ENCODE measurements at places on chromosomes 11 and 22.

DNA sequence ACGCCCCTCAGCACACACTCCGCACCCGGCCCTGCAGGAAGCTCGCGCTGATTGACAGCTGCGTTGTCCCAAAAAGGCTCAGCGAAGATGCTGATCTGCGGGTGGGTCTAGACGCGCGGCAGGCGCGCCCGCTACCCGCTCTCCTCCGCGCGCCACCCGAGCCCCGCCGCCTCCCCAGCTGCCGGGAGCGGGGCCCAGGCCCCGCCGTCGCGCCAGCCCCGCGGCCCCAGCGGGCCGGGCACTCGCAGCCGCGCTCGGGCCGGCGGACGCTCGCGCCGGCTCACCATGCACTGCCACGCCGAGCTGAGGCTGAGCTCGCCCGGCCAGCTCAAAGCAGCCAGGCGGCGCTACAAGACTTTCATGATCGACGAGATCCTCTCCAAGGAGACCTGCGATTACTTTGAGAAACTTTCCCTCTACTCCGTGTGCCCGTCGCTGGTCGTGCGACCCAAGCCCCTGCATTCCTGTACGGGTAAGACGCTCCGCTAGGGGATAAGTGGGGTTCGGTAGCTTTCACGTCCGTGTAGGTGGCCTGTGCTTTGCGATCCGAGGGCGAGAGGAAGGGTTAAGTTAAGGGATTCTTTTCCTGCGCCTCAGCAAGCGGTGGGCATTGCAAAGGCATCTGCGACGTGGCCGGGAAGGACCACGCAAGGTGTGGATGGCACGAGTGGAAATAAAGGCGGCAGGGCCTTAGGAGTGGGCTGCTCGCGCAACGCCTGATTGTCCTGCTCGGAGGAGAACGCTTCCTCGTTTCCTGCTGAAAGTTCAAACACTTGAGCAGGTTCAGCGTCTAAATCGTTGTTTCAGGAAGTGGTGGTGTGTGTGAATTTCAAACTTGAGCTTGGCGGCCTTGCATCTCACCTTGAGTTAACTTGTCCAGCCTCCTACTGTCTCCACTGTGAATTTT lies at the start of gene BARX2:
Gene BARX2 (plus strand): TSS at position 98 of the 907 bp plus-strand sequence. CDS start 188 bp downstream, at position 286.
- peak; percentile 38 for DNase-seq

GRCh38 chr11:12444601-12445000 lies 67.2 kb downstream of the PARVA start:
- DNase-seq, result no peak

DNA sequence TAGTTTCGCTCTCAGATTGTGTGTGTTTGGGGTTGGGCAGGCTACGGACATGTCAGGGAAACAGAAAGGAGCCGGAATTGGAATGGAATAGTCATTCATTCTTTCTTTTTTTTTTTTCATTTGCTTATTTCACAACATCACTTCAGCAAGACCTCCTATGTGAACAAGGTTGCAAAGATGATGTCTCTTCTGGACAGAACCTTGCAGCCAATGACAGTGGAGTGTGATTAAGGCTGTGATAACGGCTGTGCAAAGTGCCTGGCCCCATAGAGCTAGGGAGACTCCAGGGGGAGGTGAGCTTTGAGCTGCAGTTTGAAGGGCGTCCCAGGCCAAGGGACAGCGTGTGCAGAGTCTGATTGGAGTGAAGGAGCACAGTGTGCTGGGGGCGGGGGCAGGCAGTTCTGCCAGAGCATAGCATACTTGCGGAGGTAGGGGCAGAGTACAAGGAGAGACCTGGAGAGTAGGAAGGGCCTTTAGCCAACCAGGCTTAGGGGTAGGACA lies 3.4 kb downstream of the TIGD3 start:
- no peak for DNase-seq

DNA sequence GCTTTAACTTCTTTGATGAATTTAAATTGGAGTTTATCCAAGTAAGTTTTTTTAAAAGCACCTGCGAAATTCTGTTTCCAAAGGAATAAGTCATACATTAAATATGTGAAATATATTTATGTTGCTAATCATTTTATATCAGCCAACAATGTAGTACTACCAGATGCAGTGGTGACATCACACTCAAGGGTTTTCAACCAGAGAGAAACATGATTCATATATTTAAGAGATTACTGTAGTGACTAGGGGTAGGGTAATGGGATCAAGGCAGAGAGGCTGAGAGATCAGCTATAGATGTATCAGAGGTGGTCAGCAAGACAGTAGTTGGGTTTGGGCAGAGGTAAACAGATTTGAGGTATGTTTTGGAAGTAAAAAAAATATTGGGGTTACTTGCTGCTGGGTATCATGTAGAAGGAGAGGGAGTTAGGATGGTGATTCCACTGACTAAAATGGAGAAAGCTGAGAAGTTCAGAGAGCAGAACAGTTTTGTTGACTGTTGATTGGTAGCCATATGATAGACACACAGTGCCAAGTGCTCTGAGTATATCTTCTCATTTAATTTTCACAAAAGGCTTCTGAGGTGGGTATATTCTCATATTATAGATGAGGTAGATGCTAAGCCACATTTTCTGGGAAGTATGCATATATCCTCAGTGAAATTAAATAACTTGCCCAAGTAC lies 39.4 kb downstream of the CEP57 start:
- no peak for DNase-seq

GRCh38 chr22:26463688-26464087 lies 19.9 kb downstream of the HPS4 start:
- no peak for DNase-seq

- DNase-seq, result no peak
These were observed 1396.7 kb downstream of the BRD1 start for GRCh38 chr22:48431014-48431413.

DNA sequence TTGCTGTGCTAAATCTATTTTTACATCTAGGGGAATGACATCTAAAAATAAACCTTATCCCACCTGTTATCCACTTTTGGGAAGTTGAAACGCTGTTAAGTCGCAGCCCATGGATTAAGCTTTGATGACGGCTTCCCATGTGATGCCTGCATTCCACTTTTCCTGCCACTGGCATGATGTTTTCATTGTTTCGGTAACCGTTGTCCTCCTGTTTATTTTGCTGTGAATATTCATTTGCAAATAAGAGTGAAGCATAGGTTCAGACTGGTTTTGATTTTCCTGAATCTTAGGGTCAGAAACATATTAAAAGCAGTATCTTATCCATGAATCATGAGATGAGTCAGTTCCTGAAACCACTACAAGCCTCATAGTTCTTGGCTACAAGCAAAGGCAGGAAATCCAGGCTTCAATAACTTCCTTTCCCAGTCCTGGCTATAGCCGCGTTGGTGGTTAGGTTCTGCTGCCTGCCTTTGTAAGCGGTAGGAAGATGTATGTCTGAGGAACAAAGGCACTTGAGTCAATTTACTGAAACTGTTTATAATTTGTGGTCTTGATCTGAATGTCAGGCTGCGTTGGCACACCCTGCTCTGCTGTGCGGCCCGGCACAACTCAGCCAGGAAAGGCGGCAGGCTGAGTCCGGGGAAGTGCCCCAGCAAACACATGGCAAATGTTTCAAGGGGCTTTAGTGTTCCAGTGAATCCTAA lies 19.4 kb downstream of the TEAD1 start:
- peak; percentile 88 for DNase-seq

DNA sequence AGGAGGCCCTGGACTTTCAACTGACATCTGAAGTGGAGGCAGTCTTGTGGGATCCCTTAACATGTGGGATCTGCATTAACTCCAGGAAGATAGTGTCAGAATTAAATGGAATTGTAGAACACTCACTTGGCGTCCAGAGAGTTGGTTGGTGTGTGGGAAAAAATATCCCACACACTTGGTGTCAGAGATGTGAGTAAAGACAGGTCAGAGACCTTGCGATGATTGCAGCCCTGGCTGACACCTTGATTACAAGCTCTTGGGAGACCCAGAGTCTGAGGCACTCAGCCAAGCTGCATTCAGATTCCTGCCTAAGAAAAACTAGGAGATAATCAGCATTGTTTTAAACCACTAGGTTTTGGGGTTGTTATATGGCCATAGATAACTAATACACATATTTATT lies 7.2 kb upstream of the TPCN2 start:
- no peak for DNase-seq

- DNase-seq, result no peak
These were observed 1.0 kb upstream of the GTPBP1 start for GRCh38 chr22:38704654-38705234.

- peak; percentile 64 for DNase-seq
These were observed 7.6 kb upstream of the KCTD17 start for GRCh38 chr22:37043828-37044538.

- DNase-seq, result no peak
These were observed 3.4 kb upstream of the NLRP10 start for GRCh38 chr11:7968686-7969085.

DNA sequence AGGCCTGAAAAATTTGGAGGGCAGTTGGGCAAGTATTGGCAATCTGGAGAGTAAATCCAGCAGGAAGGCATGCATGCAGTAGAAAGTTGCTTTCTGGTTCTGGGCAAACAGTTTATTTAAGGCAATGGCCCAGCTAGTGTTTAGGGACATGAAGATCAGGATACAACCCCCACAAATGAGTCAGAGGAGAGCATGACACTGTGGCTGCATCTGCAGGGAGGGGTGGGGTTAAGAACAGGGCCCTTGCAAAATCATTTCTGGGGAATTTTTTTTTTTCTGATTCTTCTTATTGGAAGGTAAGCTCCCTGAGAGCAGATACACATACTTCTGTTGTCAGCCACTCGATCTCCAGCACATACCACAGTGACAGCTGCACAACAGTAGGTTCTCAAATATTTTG lies 61.1 kb downstream of the FDX1 start:
- no peak for DNase-seq

GRCh38 chr11:10514202-10514601 lies 26.8 kb downstream of the RNF141 start:
- DNase-seq, result no peak

- DNase-seq, result no peak
These were observed 70.3 kb upstream of the ANO1 start for GRCh38 chr11:70007796-70008195.

GRCh38 chr11:110371084-110371483 lies 58.7 kb upstream of the FDX1 start:
- no peak for DNase-seq

- no peak for DNase-seq
These were observed 8.3 kb downstream of the MRPL17 start for GRCh38 chr11:6674862-6675261.

DNA sequence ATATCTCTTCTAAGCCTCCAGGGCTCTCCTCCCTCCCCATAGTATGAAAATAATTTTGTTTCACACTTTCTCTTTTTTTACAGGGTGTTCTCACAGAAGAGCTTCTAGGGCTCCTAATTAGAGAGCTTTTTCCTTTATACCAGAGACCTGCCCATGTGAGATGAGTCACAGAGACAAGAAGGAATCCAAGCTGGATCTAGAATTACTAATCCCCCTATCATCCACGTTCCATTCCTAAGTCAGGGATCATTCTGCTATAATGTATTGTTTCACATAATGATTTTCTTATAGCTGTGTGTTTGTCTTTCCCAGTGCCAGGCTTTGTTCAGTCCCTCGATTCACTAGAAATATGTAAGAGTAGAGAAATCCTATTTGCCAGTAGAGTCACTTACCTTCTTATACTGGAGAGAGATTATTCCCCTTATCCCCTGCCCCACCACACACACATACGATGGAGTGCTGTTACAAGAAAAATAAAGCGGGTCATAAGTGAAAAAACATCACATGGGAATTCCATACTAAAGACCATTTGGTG lies 778.3 kb upstream of the LRRC4C start:
- DNase-seq, result no peak

DNA sequence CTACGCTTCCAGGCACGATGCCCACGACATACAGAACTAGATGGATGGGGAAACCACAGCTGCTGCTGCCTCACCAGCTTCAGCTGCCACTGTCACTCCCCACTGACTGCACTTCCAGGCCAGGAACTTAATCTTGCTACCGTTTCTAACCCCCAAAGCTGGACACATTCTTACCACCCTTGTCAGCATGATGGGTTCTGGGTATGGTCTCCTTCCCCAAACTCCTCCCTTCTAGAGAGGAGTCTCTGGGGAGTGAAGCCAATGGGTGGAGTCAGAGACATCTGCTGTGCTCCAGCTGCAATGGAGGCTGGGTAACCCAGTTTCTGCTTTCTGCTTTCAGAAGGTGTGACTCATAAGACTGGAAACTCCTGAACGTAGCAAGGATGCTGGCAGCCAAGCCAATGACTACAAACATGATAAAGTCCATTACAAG lies 87.0 kb upstream of the THY1 start:
- no peak for DNase-seq

GRCh38 chr22:48631288-48631863 lies 1196.3 kb downstream of the BRD1 start:
- DNase-seq, result no peak

- DNase-seq, result no peak
These were observed 844.3 kb upstream of the TENM4 start for GRCh38 chr11:80284946-80285785.

DNA sequence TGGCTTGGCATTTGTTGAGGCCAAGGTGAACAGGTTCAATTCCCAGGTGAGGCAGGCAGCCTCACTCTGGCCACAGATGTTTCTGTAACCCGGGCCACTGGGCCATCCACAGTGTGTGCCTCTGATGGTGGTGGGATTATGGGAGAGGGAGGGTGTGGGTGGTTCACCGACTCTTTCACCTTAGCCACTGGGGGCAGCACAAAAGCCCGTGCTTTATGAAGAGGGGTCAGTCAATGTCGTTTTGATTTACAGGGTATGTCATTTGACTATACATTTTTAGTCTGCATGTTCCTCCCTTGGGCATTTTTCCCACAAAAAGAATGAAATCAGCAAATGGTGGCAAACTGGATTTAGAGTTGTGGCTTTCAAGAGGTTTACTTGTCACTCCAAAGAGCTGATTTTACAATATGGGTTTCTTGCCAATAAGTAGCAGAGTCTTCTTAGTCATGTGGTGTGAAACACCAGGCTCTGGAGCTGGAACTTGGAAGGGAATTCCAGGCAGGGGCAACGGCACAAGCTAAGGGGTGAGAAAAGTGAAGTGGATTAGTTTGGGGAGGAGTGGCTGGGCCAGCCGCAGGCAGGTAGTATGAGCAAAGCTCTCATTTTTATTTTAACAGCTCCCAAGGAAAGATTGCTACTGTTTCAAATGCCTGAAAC lies 217.8 kb upstream of the ZBED5 start:
- DNase-seq, result no peak

GRCh38 chr11:8038393-8038792 lies 42.6 kb upstream of the TUB start:
- DNase-seq, result no peak

DNA sequence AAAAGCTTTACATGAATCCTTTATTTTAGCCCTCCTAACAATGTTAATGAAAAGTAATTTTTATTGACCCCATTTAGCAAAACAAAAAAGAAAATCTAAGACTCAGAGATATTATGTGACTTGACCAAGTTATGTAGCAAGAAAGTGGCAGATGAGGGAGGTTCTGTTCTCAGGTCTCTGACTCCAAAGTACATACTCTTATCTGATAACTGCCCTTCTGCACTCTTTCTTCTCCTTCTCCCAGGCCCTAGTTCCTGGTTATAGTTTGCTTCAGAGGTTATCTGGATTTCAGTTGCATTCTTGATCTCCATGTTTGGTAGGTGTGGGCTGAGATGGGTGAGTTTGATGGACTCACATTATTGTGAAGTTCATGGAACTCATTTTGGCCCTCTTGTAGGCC lies 4.5 kb downstream of the OR9Q2 start:
- DNase-seq, result no peak

GRCh38 chr11:109870297-109870696 lies 222.9 kb upstream of the ZC3H12C start:
- no peak for DNase-seq

GRCh38 chr11:88487646-88488045 lies 150.1 kb upstream of the CTSC start:
- no peak for DNase-seq

Data from NCI-H2029 (cell line).